ENCODE measurements at places on chromosomes 5 and 9.

- DNase-seq: no peak
Measured at GRCh38 chr9:126485662-126486061, 128.1 kb upstream of the LMX1B start.

DNA sequence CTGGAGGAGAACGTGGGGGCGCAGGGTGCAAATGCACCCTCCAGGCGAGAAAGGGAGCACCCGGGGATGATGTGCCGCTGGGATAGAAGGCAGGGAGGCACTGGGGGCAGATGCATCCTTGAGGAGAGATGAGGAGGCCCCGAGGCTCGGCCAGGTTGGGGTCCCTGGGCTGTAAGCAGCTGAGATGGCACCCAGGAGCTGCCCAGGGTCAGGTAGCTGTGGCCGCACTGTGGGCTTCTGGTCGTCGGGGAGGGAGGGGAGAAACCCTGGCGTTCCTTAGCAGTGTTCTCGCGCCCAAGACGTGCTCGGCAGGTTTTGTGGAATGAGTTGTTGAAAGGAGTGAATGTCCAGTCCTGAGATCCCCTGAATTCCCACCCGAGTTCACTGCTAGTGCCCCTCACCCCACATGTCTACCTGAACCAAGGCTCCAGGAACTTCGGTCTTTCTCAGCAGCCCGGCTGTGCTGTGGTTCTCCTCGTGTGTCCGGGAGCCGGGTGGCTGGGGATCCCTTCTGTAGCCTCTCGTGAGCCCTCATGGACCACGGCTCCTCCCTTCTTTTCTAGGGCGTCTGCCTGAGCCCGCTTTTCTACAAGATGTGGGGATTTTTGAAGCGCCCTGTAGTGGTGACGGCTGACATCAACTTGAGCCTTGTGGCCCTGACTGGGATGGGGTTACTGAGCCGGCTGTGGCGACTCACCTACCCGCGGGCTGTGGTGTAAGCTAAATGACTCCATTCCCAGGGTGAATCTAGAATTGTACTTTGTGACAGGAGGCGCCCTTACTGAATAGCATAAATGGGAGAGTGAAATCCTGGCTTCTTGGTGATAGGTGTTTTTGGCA lies 1.1 kb downstream of the POMT1 start:
- DNase-seq: peak; percentile 57

GRCh38 chr5:135502836-135503520 lies 32.8 kb downstream of the NEUROG1 start:
- no peak for DNase-seq

DNA sequence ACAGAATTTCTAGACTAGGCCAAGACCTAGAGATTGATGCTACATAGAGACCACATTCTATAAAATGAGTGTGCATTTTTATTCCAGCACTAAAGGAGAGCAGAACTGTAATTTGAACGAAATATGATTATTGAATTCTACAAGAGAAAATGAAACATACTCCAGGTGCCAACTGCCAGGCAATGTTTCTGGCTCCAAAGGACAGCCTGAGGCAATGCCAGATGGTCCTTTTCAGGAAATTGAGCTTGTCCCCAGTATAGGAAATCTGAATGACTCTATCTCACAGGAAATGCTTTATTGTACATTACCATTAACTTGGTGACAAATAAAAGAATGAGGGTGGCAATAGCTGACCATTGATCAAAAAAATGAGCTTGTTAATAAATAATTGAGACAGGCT lies 28.8 kb upstream of the RASGRF2 start:
- no peak for DNase-seq

GRCh38 chr5:147558826-147559225 lies 49.0 kb upstream of the DPYSL3 start:
- DNase-seq: no peak

DNA sequence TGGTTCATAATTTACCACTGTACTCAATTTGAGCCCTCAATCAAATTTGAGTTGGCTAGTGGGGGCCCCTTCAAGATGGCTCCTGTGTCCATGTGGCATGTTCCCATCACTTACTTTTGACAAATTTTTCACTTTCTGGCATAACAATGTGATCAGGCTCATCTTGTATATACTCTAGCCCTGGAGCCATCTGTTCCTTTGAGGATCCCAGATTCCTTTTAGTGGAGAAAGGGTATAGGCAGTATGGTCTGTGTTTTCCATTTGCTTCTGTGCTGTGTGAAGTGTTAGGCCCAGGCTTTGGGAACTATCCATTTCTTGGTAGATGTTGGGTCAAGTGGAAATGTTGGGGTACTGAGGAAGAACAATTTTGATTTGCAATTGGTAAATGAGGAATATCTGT lies 45.7 kb downstream of the SH3GL2 start:
- DNase-seq: no peak

DNA sequence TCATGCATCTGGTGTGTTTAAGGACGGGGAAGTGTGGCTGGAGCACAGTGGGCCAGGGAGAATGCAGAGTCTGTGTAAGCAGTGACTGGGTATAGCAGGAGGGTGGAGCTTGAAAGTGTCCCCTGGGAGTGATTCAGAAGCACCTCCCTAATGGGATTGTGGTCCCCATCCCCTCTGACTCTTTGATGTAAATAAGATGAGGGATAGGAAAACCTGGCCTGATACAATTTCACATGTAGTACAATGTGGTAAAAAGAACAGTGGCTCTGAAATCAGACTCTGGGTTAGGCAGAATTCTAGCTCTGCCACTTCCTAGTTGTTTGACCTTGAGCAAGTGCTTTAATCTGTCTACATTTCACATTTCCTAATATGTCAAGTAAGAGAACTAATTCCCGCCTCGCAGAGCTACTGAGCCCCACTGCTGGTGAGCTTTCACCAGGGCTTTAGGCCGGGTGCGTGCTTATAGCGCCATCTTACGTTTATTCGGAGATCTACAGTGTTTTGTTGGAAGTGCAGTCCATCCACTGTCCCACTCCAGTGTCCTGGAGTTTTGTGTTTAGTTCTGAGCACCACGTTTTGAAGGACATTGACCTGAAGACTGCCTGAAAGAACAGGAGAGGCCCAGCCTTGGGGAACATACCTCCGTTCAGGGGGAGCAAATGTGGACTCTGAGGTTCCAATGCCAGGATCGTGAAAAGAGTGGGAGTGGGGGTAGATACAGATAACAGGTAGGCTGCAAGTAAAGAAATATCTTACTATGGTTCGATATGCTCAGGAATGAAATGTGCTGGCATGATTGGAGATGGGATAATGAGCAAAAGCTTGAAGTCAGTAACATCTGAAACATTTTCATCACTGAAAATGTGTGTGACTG lies 51.2 kb upstream of the TESK1 start:
- no peak for DNase-seq

DNA sequence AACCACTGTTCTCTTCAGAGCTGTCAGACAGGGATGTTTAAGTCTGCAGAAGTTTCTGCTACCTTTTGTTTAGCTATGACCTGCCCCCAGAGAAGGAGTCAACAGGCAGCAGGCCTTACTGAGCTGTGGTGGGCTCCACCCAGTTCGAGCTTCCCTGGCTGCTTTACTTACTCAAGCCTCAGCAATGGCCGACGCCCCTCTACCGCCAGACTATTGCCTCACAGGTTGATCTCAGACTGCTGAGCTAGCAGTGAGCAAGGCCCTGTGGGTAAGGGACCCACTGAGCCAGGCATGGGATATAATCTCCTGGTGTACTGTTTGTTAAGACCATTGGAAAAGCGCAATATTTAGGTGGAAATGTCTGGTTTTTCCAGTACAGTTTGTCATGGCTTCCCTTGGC lies 229.6 kb downstream of the TMEM167A start:
- no peak for DNase-seq

GRCh38 chr5:98749046-98749445 lies 24.4 kb upstream of the RGMB start:
- no peak for DNase-seq

DNA sequence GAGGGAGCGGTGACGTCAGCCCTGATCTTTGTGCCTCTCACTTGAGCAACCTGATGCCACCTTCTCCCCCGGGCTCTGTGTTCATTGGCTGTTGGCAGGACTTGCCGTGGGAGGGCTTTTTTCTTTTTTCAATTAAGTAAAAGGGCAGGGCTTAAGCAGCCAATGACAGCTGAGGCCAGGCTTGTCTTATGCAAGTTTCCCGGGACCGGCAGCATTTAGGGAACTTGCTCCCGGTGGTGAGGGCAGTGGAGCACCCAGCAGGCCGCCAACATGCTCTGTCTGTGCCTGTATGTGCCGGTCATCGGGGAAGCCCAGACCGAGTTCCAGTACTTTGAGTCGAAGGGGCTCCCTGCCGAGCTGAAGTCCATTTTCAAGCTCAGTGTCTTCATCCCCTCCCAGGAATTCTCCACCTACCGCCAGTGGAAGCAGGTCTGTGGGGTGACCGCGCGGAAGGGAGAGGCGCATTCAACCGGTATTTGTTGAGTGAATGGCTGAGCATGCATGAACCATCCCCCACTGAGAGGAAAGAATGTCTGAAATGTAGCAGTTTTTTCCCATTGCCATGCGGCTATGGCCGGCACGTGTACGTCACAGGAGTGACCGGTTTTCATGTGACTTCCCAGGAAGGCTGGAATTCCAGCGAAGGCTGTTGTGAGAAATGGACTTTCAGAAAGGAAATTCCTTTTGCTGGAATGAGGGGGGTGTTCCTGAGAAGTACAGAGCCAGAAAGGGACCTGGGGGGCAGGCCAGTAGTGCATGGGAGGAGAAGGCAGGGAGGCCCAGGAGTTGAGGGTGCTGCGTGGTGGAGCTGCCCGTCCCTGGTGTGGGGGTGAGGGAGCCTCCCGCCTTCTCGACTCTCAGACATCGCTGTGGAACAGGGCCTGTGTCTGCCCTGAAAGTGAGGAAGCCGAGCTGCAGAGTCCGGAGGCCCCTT lies 29.0 kb downstream of the PTGES2 start:
- peak; percentile 76 for DNase-seq

GRCh38 chr9:6562201-6562600 lies 83.3 kb downstream of the GLDC start:
- DNase-seq: no peak

GRCh38 chr5:143933451-143933850 lies 121.5 kb downstream of the HMHB1 start:
- DNase-seq: no peak

GRCh38 chr9:137201205-137201868 lies 796 bp upstream of the TPRN start:
- DNase-seq: no peak

DNA sequence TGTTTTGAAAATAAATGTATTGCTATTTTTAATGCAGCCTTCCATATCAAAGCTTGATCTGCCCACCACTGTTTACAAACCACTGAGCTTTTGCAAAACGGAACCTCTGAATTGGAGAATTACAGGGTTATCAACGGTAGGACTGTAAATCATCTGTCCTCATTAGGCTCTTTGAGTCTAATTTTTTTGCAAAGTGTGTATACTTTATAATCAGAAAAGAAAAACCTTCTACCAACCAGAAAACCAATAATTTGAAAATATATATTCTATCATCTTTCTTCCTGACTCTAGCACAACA lies 6.8 kb upstream of the SLC2A8 start:
- no peak for DNase-seq

- no peak for DNase-seq
Measured at GRCh38 chr5:148427370-148428042, 43.7 kb downstream of the FBXO38 start.

GRCh38 chr5:94614156-94614805 lies 4.1 kb downstream of the KIAA0825 start:
- no peak for DNase-seq

DNA sequence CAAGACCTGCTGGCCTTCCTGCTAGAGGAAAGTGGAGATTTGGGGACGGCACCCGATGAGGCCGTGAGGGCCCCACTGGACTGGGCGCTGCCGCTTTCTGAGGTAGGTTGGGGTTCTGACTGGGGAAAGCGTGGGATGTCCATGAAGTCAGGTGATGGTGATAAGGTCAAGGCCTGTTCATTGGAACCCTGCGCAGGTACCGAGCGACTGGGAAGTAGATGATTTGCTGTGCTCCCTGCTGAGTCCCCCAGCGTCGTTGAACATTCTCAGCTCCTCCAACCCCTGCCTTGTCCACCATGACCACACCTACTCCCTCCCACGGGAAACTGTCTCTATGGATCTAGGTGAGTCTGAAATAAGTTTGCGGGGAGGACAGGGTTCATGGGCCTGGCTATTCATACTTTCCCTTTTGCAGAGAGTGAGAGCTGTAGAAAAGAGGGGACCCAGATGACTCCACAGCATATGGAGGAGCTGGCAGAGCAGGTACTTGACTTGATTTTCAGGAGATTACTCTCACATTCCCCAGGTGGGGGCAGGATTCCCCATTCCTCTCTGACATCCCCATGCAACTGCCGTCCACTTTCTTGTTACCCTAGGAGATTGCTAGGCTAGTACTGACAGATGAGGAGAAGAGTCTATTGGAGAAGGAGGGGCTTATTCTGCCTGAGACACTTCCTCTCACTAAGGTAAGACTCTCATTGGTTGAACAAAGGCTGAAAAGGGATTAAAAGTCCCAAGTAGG lies 505 bp downstream of the CREB3 start:
- DNase-seq: no peak

DNA sequence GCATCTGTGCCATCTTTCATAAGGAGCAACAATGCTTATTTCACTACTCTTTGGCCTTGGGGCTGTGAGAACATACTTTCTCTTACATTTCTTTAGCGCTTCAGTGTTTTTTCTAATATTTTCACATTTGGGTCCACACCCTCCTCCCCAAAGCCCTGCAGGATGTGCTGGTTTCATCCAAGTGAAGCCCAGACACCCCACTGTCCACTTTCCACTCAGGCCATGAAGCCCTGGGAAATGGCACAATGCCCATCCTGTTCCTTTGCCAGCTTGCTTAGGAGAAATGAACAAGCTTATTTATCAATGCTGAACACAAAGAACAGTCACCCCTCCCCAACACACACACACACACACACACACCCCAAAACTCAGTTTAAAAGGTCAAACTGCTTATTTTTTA lies 17.3 kb upstream of the TMOD1 start:
- no peak for DNase-seq

GRCh38 chr9:87701931-87702421 lies 23.9 kb upstream of the CTSL start:
- DNase-seq: no peak

GRCh38 chr5:117242028-117242427 lies 667.4 kb upstream of the SEMA6A start:
- no peak for DNase-seq

DNA sequence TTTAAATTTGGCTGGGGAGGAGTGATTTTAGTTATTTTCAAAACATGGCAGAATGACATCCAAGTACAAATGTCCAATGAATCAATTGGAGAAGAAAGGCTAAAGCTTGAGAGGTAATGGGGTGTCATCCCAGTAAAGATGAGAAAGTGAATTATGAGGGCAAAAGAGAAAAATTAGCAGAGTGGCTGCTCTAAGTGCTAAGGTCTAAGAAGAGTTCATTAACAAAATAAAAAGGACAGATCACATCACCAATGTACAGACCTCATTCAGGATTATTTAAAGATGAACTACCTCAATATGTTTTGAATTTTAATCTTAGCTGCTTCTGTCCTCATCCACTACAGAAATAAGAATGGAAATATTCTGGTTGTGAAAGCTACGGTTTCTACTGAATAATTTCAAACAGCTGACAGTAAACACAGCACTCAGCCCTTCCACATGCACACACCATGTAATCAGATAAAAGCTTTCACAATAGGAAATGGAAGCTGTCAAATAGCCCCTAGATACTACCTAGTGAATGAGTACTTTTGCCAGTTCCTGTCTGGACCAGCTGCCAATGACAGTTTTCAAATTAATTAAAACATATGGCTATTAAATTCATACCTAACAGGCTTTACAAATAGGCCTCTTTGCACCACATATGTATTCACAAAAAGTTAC lies 171.5 kb downstream of the SSBP2 start:
- no peak for DNase-seq
